Activated naive CD8-positive, alpha-beta T cell treated with anti-CD3 and anti-CD28 coated beads, Interleukin-2, amount 10 ng/mL, durations not matched to agents 7 days and 5 days (primary cell): ENCODE measurements at places on chromosomes 1 and 21. TPM values are rescaled to one million over a fixed set of nuclear protein-coding genes. Genes with fewer than 3 reads are reported as not detected.

Gene SLAMF6
- 43.0 TPM for total RNA-seq

Gene LMX1A
- not detected for total RNA-seq

Gene FAM72D
- total RNA-seq, result 11.1 TPM

DNA sequence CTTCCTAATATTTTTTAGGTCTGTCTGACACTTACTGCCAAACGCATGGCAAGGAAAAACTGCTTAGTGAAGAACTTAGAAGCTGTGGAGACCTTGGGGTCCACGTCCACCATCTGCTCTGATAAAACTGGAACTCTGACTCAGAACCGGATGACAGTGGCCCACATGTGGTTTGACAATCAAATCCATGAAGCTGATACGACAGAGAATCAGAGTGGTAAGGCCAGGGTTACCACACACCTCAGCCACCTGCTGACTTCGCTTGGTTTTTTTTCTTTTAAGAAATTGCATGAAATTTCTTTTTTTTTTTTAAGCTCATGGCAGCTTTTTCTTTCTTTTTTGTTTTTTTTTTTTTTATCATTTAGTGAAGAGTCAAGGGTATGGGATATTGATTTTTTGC lies 17.2 kb downstream of the ATP1A1 start:
- no peak for DNase-seq

- DNase-seq, result peak; percentile 71
Observed at GRCh38 chr1:10692401-10693021, 103.9 kb downstream of the CASZ1 start.

DNA sequence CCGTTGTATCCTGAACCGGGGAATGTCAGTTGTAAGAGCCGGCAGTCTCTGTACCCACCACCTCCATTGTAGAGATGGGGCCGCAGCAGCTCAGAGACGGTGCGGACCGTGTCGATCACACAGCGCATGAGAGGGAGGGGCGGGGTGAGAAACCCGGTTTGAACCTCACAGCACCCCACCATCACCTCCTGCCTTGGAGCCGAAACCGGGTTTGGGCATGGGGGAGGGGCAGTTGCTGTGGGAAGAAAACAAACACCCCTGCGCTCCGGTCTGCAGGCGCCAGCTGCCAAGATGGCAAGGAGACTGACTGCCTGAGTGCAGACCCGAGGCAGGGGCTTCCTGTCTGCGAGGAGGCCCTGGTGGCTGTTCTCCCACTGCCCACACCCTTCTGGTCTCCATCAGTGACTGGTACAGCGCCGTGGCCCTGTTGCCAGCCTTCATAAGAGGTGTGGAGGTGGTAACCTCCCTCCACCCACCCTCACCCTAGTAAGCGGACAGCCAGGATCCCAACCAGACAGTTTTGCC lies 69.2 kb upstream of the SSBP3 start:
- peak; percentile 61 for DNase-seq

DNA sequence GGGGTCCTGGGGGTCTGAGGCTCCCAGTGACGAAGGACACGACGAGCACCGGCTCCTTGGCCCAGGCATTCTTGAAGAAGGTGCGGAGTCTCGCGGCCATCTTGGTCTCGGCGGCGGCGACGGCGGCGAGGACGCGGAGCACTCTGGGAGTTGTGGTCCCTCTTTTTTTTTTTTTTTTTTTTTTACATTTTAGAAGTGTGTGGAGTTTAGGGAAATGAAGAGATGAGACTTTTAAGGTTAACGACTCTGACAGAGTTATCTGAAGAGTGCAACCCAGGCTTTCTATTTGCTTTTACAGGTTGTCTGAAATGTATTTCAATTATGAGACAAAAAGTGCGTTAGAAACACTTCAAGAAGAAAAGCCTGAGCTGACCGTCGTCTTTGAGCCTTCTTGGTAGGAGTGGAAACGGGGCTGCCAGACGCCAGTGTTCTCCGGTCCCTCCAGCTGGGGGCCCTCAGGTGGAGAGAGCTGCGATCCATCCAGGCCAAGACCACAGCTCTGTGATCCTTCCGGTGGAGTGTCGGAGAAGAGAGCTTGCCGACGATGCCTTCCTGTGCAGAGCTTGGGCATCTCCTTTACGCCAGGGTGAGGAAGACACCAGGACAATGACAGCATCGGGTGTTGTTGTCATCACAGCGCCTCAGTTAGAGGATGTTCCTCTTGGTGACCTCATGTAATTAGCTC lies 9.7 kb downstream of the OR2B11 start:
- no peak for DNase-seq

DNA sequence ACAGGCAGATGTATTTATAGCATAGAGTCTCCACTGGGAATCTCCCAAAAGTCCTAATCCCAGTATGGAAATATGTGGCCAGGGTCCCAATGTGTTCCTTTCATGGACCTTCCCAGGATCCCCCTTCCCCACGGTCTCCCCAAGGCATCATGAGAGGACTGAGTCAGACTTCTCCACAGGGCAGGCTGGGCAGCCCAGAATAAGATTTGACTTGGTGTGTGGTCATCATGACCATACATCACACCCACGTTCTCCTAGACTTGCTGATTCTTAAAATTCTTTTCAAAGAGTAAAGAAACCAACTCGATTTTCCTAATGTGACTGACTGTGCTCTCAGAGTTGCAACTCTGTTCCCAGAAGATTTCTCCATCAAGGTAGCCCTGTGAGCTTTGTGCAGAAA lies 93.9 kb upstream of the CD34 start:
- DNase-seq, result no peak

DNA sequence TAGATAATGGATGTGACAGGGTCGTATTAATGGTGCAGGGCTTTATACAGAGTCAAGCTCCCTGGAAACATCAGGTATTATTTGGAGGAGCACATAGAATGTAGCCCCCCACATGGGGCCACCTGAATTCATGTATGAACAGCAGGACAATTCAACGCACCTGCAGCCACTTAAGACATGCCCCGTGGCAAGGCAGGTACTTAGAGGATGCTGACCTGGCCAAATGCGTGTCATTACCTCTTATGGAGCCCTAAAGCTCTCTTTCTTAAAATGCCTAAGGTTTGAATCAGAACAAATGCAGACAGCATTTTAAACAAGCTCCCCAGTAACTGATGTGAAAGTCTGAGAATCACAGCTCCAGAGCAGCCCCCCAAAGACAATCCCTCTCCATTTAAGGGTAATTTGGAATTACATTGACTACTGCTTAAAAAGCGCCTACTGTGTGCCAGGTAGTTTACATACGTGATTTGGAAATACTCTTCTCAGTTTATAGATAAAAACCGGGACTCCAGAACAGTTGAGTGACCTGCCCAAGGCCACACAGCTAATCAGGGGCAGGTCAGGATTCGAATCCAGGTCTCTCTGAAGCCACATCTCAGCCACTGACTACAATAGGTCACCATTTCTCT lies 71.0 kb upstream of the KLHDC7A start:
- DNase-seq, result no peak
